ENCODE measurements at places on chromosomes 7 and 10. TPM values are rescaled to one million over a fixed set of nuclear protein-coding genes. Genes with fewer than 3 reads are reported as not detected.

DNA sequence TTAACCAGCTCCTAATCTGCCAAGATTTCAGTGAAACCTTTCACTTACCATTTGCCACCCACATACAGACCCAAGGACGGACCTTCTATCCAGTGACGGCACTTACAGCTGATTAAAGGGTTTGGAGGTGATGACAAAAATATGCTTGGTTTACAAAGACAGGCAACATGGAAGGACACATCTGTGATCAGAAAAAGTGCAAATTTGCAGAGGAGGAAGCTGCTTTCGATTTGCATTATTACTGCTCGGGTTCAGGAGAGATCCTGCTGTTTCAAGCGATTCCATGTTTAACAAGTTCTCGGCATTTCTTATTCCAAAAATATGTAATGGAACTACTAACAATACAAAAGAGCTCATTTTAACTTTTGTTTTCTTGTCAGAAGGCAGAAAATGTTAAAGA is 109.0 kb downstream of the JAZF1 start:
- DNase-seq, result no peak

DNA sequence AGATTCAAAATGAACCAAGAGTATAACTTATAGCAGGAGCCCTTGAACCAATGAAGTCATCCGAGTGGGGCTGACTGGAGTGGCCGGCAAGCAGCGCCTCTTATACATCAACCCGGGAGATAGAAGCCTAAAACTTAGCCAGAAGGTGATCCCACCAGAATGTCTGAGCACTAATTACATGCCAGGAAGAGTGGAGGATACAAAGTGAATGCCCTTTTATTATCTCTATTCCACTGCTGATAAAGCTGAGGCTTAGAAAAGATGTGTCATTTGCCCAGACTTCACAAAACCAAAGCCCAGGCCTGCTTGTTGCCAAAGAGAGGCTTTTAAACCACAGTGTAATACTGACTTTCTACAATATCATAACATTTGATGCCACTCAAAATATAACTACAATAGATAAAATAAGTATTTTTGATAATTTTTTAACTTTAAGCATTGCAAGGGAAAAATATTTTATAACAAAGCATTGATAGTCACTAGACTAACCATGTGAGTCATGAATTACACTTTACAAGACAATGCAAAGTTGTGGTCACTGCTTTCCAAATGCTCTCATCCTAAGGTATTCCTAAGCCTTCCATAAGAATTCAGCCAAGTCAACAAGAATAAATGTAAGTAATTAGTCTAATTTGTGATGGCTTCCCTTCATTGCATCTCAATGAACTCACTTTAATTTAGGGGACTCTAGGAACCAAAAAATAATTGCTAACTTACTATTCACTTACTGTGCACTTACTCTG is 58.6 kb upstream of the ARID5B start:
- no peak for DNase-seq

DNA sequence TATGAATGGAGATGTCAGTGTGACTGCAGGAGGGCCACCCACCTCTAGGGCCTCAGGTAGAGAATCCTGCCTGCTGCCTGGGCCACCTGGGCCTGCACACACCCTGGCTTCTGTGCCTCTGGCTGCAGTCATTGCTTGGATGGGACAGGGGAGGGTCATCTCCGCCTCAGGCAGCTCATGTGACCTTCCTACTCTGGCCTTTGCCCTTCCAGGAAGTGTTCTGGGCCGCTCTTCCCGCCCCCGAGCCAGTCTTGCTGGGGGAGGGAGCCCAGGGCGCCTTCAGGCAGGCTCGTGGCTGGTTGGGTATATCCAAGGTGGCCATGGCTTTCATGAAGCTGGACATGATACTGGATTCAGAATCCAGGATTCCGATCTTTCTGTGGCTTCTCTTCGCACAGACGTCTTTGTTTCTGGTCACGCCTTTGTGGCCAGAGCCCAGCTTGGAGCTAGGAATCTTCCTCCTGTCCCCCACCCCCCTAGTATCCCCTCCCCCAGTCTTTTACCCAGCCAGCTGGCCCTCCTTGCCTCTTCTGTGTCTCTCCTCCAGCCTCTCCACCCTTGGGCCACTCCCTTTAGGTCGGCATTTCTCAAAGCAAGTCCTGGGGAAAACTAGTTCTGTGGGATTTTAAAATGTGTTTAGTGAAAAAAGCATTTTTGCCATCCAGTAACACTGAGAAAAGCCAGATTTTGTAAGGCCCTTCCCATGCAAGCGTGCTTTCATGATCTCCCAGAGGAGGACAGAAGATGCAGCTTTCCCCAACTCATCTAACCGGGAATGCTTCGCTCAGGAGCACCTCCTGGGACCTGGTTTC is 119.6 kb downstream of the ZMIZ1 start:
- DNase-seq, result no peak

- DNase-seq, result no peak
Measured at GRCh38 chr10:1477578-1477977, 259.7 kb downstream of the ADARB2 start.

GRCh38 chr10:97312897-97313296 is 6.2 kb upstream of the FRAT1 start:
- DNase-seq, result no peak

DNA sequence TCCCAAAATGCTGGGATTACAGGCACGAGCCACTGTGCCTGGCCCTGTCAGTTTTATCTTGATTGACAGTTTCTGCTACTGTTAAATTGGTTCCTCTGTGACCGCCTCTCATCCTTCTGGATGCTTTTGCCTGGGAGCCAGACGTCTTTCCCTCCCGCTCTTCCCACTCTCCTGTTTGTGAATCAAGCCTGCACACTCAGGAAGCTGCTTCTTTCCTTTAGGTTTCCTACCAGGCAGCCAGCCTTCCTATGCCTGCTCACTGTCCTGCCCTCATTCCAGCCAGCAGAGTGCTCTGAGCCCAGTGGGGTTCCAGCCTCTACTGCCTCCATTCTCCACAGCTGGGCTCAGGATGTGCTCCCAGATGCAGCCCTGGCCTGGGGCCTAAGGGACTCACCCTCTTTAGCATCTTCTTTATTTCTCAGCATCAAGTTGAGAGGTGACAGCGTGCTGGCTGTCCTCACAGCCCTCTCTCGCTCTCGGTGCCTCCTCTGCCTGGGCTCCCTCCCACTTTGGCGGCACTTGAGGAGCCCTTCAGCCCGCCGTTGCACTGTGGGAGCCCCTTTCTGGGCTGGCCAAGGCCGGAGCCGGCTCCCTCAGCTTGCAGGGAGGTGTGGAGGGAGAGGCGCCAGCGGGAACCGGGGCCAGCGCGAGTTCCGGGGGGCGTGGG is 5.1 kb downstream of the SH2D4B start:
- no peak for DNase-seq

DNA sequence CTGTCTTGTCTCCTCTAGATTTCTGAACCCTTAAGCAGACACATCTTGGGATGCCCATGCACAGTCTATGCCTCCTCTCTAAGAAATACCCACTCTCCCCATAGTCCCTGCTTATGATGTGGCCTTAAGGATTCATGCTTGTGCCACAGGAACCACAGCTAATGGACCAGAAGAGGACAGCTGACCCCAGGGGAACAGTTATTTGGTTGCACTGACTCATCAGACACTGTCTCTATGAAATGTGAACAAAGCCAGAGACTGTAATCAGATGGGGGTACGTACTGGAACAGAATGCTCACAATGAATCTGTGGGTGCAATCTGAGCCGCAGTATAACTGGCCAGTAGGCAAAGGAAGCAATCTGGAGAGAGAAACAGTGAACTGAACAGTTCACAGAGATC is 121.9 kb downstream of the USP6NL start:
- no peak for DNase-seq

DNA sequence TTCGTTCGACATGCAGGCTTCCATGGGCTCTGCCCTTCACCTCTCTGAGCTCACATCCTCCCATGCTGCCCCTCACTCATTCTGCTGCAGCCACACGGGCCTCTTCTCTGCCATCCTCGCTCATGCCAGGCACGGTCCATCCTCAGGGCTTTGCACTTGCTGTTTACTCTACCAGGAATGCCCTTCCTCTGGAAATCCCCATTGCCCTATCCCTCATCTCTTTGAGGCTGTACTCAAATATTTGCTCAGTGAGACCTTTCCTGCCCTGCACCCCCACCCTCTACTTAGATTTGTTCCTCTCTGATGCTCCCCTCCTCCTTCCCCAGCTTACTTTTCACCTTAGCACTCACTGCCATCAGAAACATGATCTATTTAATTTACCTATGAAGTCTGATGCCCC is 107.0 kb upstream of the ZNF716 start:
- DNase-seq, result no peak

DNA sequence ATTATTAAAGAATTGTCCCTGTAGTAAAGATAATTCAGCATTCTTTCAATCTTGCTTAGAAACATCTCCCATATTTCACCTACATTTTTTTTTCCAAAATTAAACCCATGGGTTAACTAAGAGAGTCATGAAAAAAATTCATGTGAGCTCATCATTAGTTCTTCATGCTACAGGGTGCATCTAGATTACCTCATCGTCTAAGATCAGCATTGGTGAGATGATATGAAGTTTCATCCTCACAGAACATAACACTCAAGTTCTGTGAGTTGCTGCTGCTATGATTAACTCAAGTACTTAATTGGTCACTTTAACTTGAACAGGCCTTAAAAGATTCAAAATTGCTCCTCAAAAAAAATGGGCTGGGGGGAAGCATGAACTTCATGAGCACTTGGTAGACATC is 50.0 kb downstream of the RAB11FIP2 start:
- DNase-seq, result no peak

DNA sequence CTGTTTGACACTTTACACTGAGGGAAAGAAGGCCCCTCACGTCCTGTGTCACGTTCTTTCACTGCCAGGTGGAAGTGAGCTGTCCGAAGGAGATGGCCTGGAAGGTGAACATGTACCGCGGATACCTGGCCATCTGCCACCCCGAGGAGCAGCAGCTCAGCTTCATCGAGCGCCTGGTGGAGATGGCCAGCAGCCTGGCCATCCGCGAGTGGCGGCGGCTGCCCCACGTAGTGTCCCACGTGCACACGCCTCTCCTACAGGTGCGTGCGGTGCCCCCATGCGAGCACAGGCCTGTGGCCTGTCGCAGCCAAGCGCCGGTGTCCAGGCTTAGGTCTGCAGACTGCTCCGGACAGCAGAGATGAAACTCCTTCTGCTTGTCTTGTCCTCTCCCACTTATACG is 103.4 kb downstream of the TRRAP start:
- DNase-seq, result no peak

- no peak for DNase-seq
Measured at GRCh38 chr10:125370578-125370977, 210.2 kb upstream of the CTBP2 start.

GRCh38 chr7:70113536-70113935 is 515.3 kb downstream of the AUTS2 start:
- no peak for DNase-seq

DNA sequence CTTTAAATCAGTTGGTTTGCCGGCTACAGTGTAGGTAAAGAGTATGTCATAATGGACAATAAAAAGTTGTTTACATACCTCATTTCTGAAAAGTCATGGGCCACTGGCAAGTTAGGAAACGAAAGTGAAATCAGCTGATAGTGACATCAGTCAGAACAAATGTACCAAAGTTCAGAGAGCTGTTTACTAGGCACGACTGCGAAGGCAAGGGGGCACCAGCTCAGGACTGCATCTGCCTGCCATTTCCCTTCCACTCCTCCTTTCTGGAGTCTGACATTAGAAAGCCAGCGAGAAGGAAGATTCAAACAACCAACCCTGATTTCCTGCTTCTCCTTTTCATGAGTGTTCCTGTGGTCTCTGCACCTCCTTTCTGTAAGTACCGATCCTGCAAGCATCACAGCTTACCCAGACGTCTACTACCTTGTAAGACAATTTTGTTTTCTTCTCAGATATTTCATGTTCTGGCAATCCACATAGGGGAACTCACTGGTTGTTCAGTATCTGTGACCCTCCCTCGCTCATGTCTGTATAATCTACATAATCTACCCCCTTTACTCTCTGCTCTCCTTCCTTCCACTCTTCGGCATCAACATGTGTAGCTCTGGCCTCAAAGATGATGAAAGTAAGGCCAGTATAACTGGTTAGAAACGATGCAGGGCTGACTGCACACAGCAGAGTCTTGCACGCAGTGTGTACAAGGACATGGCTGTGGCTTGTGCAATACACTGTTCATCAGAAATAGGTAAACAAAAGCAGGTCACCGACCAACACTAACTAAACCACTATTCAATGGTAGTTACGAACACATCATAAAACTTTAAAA is at the start of gene TMEM140:
Gene TMEM140, plus strand, starts transcription at position 174 of the 823 bp plus-strand sequence. CDS start 16,370 bp downstream, outside the sequence.
- no peak for DNase-seq

- no peak for DNase-seq
Measured at GRCh38 chr7:139358541-139359365, 941 bp upstream of the LUC7L2 start.

DNA sequence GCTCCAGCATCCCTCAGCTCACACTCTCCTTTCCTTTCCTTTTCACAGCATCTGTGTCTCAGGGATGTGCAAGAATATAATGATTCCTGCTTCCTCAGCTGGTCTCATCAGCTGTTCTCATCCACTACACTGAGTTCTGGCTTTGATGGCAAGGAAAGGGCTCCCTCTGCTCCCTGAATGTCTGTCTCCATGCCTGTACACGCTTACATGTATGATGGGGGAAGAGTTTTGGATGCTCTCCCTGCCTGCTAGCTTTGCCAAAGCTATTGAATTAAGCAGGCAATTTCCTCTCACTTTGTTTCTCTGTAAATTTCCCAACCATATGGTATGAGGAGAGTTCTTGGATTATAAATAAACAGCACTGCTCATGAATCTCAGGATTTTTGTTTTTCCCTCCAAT is 254.5 kb downstream of the SORCS3 start:
- no peak for DNase-seq

DNA sequence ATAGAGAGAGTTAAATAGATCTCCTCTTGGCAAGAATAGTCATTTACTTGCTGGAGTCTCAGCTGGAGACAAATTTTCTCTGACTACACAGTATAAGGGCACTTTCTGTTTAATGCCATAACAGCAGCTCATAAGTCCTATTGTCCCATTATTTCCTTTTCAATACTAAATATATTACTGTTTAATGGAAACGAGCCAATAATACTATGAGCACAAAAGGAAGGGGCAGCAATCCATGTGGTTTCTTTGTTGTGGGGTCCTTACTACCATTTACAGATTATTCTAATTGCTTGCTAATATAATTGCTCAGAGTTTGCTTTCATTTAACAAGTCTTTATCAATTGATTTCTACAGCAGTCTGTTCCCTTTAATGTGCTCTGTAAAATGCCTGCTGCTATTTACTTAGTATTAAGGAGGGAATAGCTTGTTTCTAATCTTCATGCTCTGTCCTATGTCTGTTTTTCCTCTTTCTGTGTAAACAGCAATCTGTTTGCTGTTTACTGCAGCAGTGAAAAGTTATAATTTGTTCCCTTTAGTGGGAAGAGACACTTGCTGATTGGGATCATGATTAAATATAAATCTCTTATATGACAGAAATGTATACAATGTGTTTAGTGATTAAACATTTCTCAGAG is 296.2 kb upstream of the SMIM30 start:
- no peak for DNase-seq

- no peak for DNase-seq
Measured at GRCh38 chr10:43890124-43890523, 241.4 kb upstream of the ZNF32 start.

GRCh38 chr10:14405076-14406065 is 74.6 kb upstream of the FRMD4A start:
- DNase-seq, result no peak

- no peak for DNase-seq
Measured at GRCh38 chr7:106610996-106611886, 49.7 kb downstream of the CCDC71L start.

- DNase-seq, result no peak
Measured at GRCh38 chr7:27220440-27220955, 20.6 kb upstream of the HOXA13 start.

Gene GPR22
- 23.0 TPM for total RNA-seq

Gene SPDYE11
- not detected for total RNA-seq

Gene SUN3
- total RNA-seq, result not detected

Gene MINPP1
- 5.4 TPM for total RNA-seq

Gene METTL27
- total RNA-seq, result 0.44 TPM

Gene SHH
- not detected for total RNA-seq

Gene OPN1SW
- not detected for total RNA-seq

Gene SPDYE5
- total RNA-seq, result not detected

Gene VAX1
- not detected for total RNA-seq
